ENCODE measurements at places on chromosomes 3 and 15. TPM values are rescaled to one million over a fixed set of nuclear protein-coding genes. Genes with fewer than 3 reads are reported as not detected.
A peak's percentile ranks its signal among the peaks of the same experiment; 100 is the strongest.

The COL8A1 gene
- total RNA-seq = 0.14 TPM

The CAND2 gene
- total RNA-seq = 14.8 TPM

The GOLGA8G gene
- total RNA-seq = not detected

The FOXL2NB gene
- not detected for total RNA-seq

The C3orf20 gene
- total RNA-seq = not detected

The GBE1 gene
- total RNA-seq = 16.8 TPM

- no peak overlapping the region for H3K27ac ChIP-seq
- H3K27me3 ChIP-seq = no peaks in the 10 kb centered on the region
- DNase-seq = no peak
- no peak overlapping the region for H3K4me3 ChIP-seq
- H3K36me3 ChIP-seq = no peaks in the 10 kb centered on the region
These were observed 98.3 kb upstream of the VGLL3 start for GRCh38 chr3:87088993-87089841.

DNA sequence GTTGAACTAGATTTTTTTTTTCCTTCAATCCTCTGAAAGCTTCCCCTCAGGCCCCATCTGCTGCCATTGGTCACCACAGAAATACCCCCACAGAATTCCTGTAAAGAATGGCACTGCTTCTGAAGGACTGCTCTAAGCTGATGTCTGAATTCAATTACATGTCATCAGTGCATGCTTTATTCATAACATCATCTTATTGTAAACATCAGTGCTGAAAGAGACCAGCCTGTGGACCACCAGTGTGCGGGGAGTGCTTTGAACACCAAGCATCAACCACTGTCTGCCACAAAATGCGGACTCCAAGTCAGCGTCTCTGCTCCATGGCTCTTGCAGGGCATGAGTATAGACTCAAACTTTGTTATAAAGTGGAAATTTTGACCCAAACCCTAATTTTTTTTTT lies 11.6 kb downstream of the PHLDB2 start:
- H3K4me3 ChIP-seq = peak overlapping the region; percentile 7
- no peaks in the 10 kb centered on the region for H3K27me3 ChIP-seq
- H3K27ac ChIP-seq = no peak overlapping the region
- H3K4me1 ChIP-seq = peaks cover 62% of the 10 kb centered on the region
- H3K36me3 ChIP-seq = peaks cover 3% of the 10 kb centered on the region
- DNase-seq = no peak

DNA sequence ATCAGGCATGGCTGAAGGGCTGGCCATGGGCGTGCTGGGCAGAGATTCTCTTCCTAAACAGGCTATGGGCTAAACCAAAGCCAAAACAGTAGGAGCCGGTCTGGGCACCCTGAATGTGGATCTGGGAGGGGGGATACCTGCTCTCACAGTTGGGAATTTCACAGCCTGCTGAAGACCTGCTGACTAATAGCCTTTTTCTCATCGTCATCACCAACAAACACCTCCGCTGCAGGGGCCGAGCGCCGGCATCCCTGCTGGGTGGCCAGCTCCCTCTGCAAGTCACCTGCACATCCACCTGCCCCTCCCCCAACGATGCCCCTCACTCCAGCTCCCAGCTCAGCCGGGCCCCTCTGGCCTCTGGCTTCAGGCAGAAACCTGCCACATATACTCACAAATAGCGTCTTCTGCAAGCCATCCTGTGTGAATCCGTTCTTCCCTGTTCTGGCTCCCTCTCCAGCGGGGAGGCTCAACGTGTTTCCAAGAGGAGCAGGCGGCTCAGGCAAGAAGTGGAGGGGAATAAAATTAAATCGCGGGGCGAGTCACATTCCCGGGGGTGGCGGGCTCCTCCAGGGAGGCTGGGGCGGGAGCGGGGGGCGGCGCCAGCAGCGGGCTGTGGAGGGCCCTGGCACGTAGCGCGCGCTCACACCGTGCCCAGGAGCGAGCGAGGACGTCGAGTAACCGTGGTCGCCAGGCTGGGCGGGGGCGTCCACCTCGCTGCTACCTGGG lies 466 bp downstream of the IQSEC1 start:
- H3K27ac ChIP-seq = no peak overlapping the region
- peak overlapping the region; percentile 26 for H3K4me3 ChIP-seq
- peaks cover 11% of the 10 kb centered on the region for H3K4me1 ChIP-seq
- peaks cover 50% of the 10 kb centered on the region for H3K27me3 ChIP-seq
- no peak for DNase-seq

DNA sequence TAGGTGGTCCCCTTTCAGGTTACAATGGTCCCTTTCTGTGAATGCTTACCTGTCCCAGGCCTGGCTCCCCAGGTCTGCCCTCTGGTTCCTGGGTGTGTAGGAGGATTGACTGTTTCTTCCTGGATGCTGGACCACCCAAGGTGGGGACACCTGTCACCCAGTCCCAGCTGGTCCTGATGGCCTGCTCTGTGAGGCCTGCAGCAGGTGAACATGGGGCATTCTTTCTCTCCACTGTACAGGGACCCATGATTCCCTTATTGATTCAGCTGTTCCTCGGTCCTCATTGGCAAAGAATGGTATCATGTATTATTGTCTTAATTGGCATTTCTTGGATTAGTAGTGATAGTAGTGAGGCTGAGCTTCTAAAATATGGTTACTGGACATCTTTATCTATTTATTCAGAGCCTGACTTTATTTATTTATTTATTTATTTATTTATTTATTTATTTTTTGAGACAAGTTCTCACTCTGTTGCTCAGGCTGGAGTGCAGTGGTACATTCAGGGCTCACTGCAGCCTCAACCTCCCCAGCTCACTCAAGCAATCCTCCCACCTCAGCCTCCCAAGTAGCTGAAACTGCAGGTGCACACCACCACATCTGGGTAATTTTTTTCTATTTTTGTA lies 8.8 kb upstream of the DNAJA4 start:
- no peaks in the 10 kb centered on the region for H3K36me3 ChIP-seq
- peaks cover 27% of the 10 kb centered on the region for H3K4me1 ChIP-seq
- H3K27ac ChIP-seq = no peak overlapping the region
- H3K27me3 ChIP-seq = no peaks in the 10 kb centered on the region
- DNase-seq = no peak

DNA sequence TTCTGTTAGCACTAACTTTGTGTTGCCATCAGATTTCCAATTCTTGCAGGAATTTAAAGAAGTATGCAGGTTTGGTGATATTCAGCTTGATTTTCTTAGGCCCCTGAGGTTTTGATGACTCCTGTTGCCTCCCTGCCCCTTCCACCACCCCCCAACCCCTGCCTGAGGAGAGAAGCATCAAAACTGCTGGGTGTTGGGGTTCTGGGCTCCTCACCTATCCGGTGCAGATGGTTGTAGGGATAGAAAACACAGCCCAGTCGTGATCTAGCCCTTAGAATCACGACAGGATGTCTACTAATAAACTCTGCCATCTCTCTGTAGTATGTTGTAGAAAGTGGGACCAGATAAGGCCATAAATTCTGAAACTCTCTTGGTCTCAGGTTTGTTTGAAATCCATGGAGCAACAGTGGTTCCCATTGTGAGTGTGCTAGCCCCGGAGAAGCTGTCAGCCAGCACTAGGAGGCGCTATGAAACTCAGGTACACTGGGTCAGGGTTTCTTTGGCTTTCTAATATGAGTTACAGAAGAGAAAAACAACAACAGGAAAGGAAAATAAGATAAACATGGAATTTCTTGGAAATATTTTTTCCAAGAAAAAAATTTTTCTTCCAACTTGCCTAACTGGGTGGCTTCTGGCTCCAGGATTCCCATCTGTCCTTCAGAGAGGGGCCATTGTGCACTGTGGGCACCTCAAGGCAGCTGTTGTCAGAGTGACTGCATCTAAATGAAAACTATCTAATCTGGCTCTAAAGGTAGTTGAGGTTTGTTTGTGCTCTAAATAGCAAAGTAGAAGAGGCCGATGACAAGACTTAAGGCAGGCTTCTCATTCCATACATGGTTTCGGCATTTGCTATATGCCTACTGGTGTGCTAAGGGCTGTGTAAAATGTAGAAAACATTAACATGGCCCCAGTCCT lies 8.7 kb downstream of the SRP14 start:
- peaks cover 24% of the 10 kb centered on the region for H3K4me1 ChIP-seq
- no peaks in the 10 kb centered on the region for H3K27me3 ChIP-seq
- peak overlapping the region; percentile 35 for H3K27ac ChIP-seq
- H3K36me3 ChIP-seq = peaks cover 17% of the 10 kb centered on the region
- no peak overlapping the region for H3K4me3 ChIP-seq
- no peak for DNase-seq

- H3K36me3 ChIP-seq = peaks cover 21% of the 10 kb centered on the region
- peak within 1 kb of the TSS; percentile 99 for H3K27ac ChIP-seq
- no peaks in the 10 kb centered on the region for H3K27me3 ChIP-seq
- DNase-seq = peak; percentile 76
- H3K4me1 ChIP-seq = peaks cover 49% of the 10 kb centered on the region
These were observed at the start of gene MAGEF1 for GRCh38 chr3:184711493-184712247. Gene MAGEF1 (minus strand): TSS chr3:184712064. CDS start chr3:184711821, 243 bp downstream.

DNA sequence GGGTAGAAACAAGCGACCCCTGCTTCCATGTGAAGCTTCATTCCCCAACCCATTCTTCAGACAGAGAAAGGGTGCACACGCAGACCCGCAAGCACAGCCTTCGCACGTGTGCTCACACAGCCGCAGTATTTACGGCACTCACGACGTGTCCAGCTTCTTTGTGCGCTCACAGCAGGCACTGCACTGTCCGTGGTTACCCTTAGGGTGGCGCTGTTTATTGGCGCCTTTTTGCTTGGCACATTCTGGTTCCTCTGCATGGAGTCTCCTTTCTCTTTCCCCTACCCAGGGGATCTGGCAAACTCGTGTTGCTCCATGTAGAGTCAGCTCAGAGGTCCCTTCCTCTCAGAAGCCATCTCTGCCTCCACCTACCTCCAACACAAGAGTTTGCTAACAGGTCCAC lies 115.1 kb downstream of the SLCO3A1 start:
- H3K27ac ChIP-seq = no peak overlapping the region
- peaks cover under 1% of the 10 kb centered on the region for H3K36me3 ChIP-seq
- no peak for DNase-seq
- no peak overlapping the region for H3K4me3 ChIP-seq
- peaks cover 10% of the 10 kb centered on the region for H3K4me1 ChIP-seq
- peaks cover 4% of the 10 kb centered on the region for H3K27me3 ChIP-seq

- no peaks in the 10 kb centered on the region for H3K36me3 ChIP-seq
- H3K27ac ChIP-seq = peak overlapping the region; percentile 81
- H3K27me3 ChIP-seq = no peaks in the 10 kb centered on the region
- no peak overlapping the region for H3K4me3 ChIP-seq
- DNase-seq = peak; percentile 60
- no peaks in the 10 kb centered on the region for H3K4me1 ChIP-seq
These were observed 87.3 kb upstream of the C15orf61 start for GRCh38 chr15:67433495-67434099.

DNA sequence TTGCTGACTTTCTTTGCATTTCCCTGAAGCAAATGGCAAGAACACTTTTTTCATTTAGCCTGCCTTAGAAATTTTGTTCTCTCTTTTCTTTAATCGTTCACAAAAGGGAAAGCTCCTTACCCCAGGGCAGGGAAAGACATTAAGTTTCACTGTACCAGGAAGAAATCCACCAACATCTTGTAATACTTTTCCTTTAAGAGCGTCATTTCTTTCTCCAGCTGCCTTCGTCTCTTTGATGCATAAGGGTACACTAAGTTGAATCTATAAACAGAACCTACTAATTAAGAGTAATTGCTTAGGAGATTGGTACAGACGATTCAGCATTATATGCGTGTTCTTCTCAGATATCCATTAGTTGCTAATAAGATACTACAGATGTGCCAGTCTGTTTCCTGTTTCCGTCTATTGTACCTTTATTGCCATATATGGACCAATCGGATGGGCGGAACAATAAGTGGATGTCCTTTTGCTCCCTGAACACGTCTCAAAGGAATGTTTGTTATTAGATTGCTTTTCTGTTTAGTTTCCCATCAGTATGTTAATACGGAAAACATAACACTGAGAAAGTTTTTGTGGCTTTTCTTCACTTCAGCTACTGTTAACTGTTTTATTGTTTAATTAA lies 276.7 kb upstream of the RARB start:
- peak overlapping the region; percentile 15 for H3K27ac ChIP-seq
- H3K4me1 ChIP-seq = peaks cover 56% of the 10 kb centered on the region
- DNase-seq = no peak
- no peaks in the 10 kb centered on the region for H3K27me3 ChIP-seq
- no peaks in the 10 kb centered on the region for H3K36me3 ChIP-seq
- H3K4me3 ChIP-seq = no peak overlapping the region

DNA sequence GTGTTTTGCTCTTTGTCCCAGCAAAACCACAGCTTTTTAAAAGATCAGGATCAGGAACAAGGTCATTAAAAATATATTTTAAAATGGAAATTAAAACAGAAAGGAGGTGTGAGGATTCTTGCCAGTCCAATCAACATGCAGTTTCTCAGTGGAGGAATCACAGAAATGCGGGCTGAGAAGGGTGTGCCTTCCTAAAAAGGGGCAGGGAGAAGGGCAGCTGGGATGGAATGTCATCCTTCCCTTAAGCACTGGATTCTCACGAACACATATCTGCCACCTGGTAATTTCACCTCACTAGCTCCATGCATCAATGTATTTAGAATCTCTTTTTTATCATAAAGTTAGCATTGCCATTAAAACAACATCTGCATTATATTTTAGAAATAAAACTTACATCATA lies 21.4 kb downstream of the ABI3BP start:
- no peaks in the 10 kb centered on the region for H3K36me3 ChIP-seq
- no peaks in the 10 kb centered on the region for H3K4me1 ChIP-seq
- H3K27ac ChIP-seq = no peak overlapping the region
- no peaks in the 10 kb centered on the region for H3K27me3 ChIP-seq
- H3K4me3 ChIP-seq = no peak overlapping the region

DNA sequence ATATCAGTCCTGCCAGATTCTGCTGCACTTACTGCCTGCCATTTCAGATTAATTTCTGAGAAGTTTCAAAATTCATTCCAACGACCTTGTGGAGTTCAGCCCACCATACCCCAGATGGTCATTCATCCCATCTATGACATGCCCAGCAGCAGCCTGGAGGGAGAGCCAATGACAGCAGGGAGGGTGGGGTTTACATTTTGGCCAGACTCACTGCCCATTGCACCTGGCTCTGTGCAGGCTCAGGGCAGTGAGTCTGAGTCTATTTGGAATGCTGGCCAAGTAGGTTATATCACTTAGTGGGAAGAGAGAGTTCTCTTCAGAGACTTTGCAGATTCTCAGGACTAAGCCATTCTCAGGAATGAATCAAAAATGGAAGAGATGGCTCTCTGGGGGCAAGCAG lies 21.5 kb downstream of the SRPRB start:
- H3K27ac ChIP-seq = no peak overlapping the region
- H3K4me3 ChIP-seq = no peak overlapping the region
- peaks cover 24% of the 10 kb centered on the region for H3K36me3 ChIP-seq
- no peaks in the 10 kb centered on the region for H3K27me3 ChIP-seq

GRCh38 chr3:188003188-188004171 lies 150.5 kb upstream of the LPP start:
- H3K4me3 ChIP-seq = no peak overlapping the region
- H3K27ac ChIP-seq = no peak overlapping the region

DNA sequence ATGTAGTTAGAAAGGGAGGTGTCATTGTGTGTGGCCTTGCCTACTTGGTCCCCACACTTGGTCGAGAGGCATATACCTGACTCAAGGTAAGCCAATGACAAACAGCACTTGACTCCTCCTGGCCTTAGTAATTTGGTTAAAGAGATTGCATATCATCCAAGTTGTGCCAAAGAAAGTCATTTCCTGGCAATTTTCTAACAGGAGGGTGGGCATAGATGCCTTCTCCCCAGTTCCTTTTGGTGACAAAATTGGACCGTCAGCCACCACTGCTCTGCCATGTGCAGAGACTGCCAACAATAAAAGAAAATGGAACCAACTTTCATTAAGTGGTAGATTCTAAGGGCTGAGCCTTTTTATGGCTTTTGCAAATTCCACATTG lies 7.9 kb upstream of the LEKR1 start:
- H3K27me3 ChIP-seq = peaks cover 13% of the 10 kb centered on the region
- H3K36me3 ChIP-seq = no peaks in the 10 kb centered on the region
- H3K4me1 ChIP-seq = peaks cover 28% of the 10 kb centered on the region
- DNase-seq = no peak
- no peak overlapping the region for H3K27ac ChIP-seq

- H3K4me1 ChIP-seq = peaks cover 7% of the 10 kb centered on the region
- H3K4me3 ChIP-seq = no peak overlapping the region
- H3K27me3 ChIP-seq = no peaks in the 10 kb centered on the region
- H3K36me3 ChIP-seq = no peaks in the 10 kb centered on the region
- DNase-seq = no peak
These were observed 257.4 kb upstream of the CBLB start for GRCh38 chr3:106126067-106126845.

Data from neural crest cell (in vitro differentiated cells).